Fibroblast of gingiva (primary cell): ENCODE measurements at places on chromosomes 2 and 18.

DNA sequence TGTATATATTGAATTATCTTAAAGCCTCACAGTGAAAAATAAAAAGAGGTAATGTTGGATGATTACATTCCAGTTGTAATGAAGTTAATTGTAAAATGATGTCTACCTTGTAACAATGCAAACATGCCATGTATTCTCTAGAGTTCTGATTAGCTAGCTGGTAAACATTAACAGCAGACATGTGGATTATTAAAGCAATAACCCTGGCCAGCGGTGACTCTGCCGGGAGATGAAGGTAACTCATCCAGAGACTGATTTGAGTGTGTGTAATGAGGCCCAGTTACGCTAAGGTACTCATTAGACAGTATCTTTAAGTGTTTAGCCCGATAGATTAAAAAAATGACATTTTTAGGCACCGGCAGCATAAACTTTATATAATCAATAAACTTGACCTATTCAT, 79.6 kb upstream of the REV1 start:
- DNase-seq: no peak

DNA sequence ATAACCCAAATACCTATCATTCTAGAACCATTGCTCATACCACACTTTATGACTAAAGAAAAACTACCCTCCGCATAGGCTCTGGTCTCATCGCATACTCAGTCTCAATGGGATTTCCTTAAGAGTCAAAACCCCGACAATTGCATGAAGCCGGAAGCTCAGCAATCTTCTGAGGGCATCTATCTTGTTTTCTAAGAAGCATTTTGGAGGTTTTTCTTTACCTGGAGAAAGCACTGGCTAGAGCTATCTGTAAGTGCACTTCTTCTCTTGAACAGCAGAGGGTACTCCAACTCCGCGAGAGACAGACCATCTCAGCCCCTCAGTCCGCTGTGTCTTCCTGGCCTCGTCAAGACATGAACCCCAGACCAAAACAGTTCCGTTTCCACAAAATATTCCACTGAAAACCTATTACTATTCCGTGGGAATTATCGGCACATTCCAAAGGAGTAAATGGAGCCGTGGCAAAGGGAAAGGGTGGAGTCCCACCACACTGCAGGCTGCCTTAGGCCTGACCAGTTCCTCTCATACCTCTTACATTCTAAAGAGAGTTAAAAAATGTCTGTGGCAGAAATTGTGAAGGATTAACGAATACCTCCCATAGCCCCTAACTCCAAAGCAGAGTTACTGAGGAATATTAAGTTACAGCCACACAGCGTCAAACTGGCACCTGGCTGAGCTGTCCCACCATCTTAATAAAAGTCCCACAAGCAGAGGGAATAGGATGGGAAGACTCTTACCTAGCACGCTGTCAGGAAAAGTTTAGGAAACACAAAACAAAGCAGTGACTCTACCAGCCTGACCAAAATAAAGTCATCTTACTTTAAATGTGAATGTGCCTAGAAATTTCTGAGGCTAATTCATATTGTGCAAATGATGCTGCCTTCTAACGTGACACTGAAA, 325.6 kb upstream of the VRK2 start:
- peak; percentile 39 for DNase-seq

GRCh38 chr2:237590272-237591140, at the start of gene RAB17:
Gene RAB17 (minus strand): TSS chr2:237590734. CDS start chr2:237586154, 4,580 bp downstream.
- DNase-seq: no peak

GRCh38 chr2:65577654-65578053, 145.3 kb upstream of the SPRED2 start:
- DNase-seq: no peak

- DNase-seq: no peak
Measured at GRCh38 chr2:19847486-19847885, 54.3 kb downstream of the TTC32 start.

- no peak for DNase-seq
Measured at GRCh38 chr2:172423160-172423559, 4.2 kb upstream of the ITGA6 start.

DNA sequence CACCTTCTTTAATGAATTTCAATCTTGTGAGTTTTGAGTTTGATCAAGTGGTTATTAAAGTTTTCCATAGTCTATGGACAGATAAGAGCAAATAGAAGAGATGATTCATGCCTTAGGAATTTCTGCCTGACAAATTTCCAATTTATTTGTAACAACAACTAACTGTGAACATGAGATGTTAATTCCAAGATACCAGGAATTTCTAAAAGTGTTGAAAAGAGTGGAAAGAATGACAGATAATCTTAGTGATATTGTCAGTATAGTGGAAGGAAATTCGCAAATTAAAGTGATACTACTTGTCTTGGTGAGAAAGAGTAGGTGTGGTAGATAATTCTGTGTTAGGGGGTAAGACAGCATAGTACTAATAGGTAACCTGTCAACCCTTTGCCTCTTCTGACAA, 82.4 kb downstream of the AGPS start:
- peak; percentile 14 for DNase-seq

GRCh38 chr2:79619976-79620375, 107.1 kb downstream of the CTNNA2 start:
- DNase-seq: no peak

- DNase-seq: no peak
Measured at GRCh38 chr2:134307334-134307733, 53.5 kb downstream of the MGAT5 start.

GRCh38 chr2:81835321-81836000, 1530.9 kb upstream of the LRRTM1 start:
- no peak for DNase-seq

DNA sequence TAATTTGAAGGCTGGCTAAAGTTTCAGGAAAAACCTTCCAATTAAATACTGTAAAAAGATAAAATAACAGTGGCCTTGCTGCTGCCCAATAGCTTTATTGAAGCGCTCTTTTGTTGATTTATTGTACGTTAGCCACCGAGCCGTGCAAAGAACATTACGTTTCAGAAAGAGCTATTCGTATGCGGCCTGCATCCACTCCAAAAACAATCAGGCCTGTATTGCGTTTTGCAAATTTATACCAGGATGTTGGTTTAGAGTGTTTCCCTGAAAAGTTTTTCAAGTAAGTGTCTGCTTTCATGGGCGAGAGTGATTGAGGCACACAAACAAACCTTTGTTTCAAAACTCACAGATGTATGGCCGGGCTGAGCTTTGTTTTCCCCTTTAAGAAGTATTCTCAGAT, 257.2 kb upstream of the SALL3 start:
- no peak for DNase-seq

GRCh38 chr2:15561574-15562344, 625 bp upstream of the NBAS start:
- DNase-seq: peak; percentile 9

DNA sequence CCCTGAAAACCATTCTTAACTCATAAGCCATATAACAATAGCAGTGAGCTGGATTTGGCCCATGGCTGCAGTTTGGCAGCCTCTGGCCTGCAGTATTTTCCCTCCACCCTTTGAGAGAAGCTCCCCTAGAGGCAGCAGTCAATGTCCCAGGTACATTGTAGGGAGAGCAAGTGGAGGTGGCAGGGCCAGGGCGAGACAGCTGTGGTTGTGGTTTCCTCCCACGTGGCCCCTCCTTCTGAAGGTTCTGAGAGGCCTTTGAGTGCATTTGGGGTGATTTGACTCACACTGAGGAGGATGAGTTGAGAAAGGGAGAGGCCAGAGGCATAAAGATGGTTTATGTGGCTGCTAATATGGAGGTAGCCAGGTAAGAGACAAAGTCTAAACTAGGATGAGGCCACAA, 45.5 kb upstream of the LDAH start:
- DNase-seq: no peak

DNA sequence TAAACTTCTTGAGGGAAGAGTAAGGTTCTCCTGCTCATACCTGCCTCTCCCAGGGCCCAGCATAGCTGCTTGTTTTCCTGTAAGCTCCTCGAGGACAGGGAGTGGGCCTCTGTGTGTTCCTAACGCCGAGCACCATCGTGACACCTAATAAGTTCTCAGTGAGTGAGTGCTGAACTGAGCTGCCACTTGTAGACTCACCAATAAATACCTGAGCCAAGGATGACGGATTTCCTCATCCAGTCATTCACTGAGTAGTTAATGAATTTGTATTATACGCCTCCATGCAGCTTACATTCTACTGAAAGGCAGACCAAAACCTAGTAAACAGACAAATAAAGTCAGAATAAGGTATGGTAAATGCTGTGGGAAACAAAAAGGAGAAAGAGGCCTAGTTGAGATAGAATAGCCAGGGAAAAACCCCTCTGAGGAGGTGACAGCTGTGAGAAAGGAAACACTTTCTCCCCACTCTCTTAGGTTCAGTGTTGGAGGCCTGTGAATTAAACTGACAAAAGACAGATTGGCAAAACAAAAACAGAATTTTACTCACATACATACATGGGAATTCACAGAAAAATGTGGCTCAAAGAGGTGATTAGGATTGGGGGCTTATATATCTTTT, 138.6 kb downstream of the B3GNT2 start:
- DNase-seq: no peak

GRCh38 chr18:36518839-36519238, 221.3 kb downstream of the FHOD3 start:
- DNase-seq: no peak

DNA sequence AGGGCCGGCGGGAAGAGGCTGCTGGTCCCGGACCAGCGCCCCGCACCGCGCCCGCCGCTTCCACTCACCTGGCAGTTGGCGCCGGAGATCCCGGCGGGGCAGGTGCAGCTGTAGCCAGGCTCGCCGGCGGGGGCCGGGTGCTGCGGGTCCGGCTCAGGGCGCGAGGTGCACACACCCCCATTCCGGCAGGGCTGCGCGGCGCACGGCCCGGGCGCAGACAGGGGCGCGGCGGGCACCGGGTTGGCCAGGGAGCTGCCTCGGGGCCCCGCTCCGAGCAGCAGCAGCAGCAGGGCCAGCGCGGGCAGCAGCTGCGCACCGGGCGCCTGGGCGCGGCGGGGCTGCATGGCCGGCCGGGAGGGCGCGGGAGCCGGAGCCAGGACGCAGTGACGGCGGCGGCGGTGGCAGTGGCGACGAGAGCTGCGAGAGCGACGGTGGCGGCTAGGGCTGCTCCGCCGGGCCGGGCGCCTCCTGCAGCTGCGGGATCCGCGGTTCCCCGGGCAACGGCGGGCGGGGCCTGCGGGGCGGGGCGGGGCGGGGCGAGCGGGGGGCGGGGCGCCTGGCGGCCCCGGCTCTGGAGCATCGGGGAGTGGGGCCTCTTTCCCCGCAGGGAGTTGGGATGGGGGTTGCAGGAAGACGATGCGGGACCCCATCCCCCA, at the start of gene DNER:
TSS of gene DNER (minus strand) at position 476 of the 656 bp plus-strand sequence. CDS start at position 344, 132 bp downstream.
- DNase-seq: no peak

- no peak for DNase-seq
Measured at GRCh38 chr2:6074089-6074643, 382.0 kb downstream of the SOX11 start.

DNA sequence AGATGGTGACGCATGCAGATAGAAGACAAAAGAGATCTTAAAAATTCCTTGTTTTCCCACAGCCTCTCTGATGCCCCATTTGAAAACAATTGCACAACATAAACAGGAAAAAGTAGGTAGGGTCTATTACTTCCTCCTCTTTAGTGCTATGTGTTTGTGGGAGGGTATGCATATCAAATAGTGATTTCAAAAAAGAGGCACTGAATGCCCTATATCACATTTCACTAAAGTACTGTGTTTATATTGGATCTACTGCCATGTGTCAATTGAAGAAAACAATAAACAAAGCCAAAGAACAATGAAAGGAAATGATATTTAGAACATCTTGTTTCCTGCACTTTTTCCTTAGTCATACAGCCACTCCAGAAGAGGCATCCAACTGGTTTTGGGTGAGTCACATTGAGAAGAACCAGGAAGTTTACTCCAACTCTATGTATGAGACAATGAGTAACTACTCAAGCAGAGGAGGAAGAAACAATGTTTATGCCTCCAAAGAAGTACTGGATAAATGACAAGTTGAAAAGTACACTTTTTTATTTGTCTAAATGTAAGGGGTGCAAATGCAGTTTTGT, 583.6 kb downstream of the FBXO15 start:
- DNase-seq: peak; percentile 91

DNA sequence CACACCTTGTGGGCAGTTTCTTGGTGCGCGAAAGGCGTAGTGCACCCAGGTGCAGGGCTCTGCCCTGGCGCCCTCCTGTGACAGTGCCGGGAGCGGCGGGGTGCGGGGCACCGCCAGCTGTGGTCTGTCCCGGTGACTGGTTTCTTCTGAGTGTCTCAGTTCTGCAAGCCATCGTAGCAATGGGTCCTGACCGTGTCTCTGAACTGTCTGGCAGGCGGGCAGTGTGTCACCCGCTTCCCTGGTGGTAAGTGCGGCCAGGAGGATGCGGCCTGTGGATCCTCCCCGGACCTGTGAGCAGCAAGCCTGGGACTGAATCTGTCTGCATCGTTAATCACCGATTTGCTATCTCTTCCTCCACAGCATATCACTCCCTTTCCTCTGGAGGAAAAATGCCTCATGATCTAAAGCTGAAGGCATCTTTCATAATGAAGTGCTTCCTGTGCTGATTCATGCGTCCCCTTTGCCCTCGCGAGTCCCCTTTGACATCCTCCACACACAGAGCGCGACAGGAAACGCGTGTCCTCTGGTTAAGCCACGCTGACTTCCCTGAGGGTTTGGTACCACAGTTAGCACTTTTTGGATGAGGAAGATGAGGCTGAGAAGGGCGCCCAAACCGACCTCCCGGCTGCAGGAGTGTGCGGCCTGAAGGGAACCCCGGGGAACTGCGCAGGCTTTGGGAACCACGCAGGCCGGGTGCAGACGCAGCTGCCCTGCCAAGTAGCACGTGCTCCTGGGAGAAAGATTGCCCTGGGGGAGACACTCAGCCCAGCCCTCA, 416.0 kb upstream of the HS6ST1 start:
- DNase-seq: no peak

GRCh38 chr2:84526562-84526961, 10.3 kb downstream of the DNAH6 start:
- DNase-seq: no peak

DNA sequence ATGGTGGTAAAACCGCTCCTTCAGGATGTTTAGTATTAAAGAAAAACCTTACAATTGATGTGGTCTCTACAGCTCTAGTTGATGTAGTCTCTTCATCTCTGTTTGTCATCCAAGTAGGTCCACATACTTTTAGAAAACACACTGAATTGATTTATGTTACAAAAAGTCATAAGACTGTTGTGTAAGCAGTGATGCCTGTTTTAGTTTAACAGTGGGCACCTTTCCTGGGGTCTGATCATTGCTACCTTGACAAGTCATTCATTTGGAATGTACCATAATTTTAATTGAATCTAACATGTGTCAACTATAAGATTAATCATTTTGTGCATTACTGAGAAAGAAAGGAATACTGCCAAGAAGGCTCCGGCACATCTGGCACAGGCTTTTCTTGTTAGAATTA, 34.3 kb downstream of the GIGYF2 start:
- peak; percentile 55 for DNase-seq

DNA sequence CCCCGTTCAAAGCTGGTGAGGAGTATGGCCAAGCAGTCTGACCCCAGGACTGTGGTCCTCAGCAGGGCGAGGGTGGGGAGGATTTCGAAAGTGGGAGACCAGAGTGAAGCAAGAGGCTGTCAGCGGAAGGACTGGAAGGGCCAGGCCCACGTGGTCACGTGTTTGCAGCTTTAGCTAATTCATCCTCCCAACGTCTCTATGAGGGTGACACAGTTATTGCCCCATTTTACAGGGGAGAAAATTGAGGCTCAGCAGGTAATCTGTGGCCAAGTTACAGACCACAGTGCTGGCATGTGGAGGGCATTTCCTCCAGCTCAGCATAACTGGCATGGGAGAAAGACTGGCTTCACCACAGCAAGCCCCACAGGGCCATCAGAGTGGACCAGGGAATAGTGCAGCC, 45.4 kb upstream of the LTBP1 start:
- no peak for DNase-seq

GRCh38 chr2:119838179-119838578, 78.5 kb downstream of the PTPN4 start:
- DNase-seq: no peak
